ENCODE measurements at places on chromosomes 13 and 19.

DNA sequence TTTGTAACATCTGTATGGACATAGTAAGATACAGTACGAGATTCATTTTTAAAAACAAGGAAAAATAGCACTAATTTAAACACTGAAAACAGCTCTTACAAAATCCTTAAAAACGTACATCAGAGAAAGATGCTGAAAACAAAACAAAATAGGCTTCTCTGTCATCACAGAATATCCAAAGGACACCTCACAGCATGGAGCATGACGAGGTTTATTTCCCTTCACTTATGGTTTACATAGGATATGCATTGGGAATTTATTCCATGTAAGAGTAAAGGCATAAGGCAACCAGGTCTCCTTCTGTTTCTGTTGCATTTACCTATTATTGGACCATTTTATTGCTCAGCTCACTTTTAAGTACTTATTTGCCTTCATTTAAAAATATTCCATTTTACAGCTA lies 3.0 kb downstream of the KCTD12 start:
- H3K27ac ChIP-seq, result no peak overlapping the region
- no peaks in the 10 kb centered on the region for H3K4me1 ChIP-seq
- H3K4me3 ChIP-seq, result no peak overlapping the region

DNA sequence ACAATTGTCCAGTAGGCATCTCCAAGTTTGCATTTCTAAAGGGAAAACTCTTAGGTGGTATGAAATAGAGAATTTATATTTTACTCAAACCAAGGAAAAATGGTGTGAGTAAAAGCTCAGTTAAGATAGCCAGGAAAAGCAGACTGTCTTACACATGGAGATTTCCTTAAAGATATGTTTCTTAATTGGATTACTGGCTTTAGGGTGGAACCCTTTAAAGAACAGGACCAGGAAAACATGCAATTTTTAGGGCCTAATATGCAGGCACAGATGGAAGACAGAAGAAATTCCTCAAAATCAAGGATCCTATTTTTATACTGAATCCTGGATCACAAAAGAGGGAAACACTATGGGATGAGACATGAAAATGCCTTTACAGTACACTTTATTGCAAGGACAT lies 100.3 kb upstream of the PCDH17 start:
- H3K4me3 ChIP-seq, result no peak overlapping the region
- H3K27ac ChIP-seq, result no peak overlapping the region
- no peak for DNase-seq
- H3K36me3 ChIP-seq, result no peaks in the 10 kb centered on the region

- H3K27me3 ChIP-seq, result no peaks in the 10 kb centered on the region
Measured at GRCh38 chr13:30159446-30159839, 147.9 kb downstream of the KATNAL1 start.

DNA sequence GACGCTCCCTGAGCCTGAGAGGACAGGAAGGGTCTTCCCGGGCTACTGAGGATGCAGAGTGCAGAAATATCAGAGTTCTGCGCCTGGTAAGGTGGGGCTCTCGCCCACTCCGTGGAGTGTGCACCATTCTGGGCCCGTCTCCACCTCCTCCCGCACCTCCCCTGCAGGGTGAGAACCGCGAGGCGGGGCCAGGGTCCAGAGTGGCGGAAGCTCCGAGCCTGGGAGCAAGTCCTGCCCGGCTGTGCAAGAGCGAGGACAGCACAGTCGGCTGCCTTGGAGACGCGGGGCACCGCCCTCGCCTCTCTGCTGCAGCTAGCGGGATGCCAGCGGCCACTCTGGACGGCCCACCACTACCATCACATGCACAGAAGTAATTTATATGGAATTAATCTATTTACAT lies 2304.4 kb downstream of the PCDH9 start:
- no peaks in the 10 kb centered on the region for H3K27me3 ChIP-seq
- no peak for DNase-seq
- H3K36me3 ChIP-seq, result no peaks in the 10 kb centered on the region

DNA sequence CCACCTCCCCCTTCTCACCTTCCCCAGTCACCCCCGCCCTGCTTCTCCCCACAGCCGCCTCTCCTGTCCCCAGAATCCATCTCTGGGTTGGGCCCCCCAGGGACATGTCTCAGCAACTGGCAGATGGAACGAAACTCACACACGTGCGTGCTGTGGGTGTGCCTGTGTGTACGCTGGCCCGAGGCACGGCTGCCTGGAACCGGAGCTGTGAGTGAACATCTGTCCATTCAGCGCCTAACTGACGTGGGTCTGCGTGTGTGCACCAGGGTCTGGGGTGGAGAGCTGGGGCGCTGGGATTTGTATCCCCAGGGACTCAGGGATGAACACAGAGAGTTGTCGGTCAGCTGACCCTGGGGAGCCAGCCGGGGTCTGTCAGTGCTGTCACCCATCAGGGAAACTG lies 752 bp upstream of the HAS1 start:
- DNase-seq, result no peak
- H3K27me3 ChIP-seq, result peaks cover 11% of the 10 kb centered on the region
- H3K4me3 ChIP-seq, result no peak overlapping the region
- H3K36me3 ChIP-seq, result no peaks in the 10 kb centered on the region

GRCh38 chr13:43227721-43228120 lies 204.3 kb downstream of the DNAJC15 start:
- H3K27me3 ChIP-seq, result no peaks in the 10 kb centered on the region
- H3K27ac ChIP-seq, result no peak overlapping the region
- no peak overlapping the region for H3K4me3 ChIP-seq
- H3K4me1 ChIP-seq, result no peaks in the 10 kb centered on the region
- H3K36me3 ChIP-seq, result no peaks in the 10 kb centered on the region
- DNase-seq, result no peak

GRCh38 chr13:106033659-106034058 lies 501.8 kb downstream of the EFNB2 start:
- no peaks in the 10 kb centered on the region for H3K27me3 ChIP-seq
- H3K36me3 ChIP-seq, result no peaks in the 10 kb centered on the region
- H3K4me3 ChIP-seq, result no peak overlapping the region
- DNase-seq, result no peak
- no peaks in the 10 kb centered on the region for H3K4me1 ChIP-seq

- H3K4me3 ChIP-seq, result no peak overlapping the region
- peaks cover 2% of the 10 kb centered on the region for H3K4me1 ChIP-seq
- no peaks in the 10 kb centered on the region for H3K36me3 ChIP-seq
- no peaks in the 10 kb centered on the region for H3K27me3 ChIP-seq
Measured at GRCh38 chr19:37959665-37960114, 52.7 kb downstream of the SIPA1L3 start.

DNA sequence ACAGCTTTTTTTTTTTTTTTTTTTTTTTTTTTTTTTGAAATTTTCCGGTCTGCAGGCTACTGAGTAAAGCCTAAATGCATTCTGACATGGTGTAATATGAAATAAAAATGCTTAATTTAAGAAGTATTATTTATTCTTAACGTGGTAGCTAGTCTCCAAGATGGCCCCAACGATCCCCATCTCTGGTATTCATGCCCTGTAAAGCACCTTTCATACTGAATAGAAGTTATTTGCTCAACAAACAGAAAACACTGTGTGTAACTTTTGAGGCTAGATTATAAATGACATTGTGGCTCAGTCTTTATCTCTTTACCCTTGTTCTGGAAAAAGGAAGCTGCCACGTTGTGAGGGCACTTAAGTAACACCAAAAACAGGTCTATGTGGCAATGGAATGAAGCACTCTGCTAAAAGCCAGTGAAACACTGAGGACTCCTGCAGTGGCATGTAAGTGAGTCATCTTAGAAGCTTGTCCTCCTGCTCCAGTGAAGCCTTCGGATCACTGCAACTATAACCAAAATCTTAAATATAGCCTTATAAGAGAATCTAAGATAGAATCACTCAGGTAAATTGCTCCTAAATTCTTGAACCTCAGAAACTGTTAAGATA lies 128.7 kb downstream of the UGGT2 start:
- H3K27ac ChIP-seq, result no peak overlapping the region
- no peaks in the 10 kb centered on the region for H3K36me3 ChIP-seq
- H3K27me3 ChIP-seq, result no peaks in the 10 kb centered on the region

GRCh38 chr13:97298816-97299215 lies 76.7 kb downstream of the MBNL2 start:
- DNase-seq, result no peak
- H3K4me1 ChIP-seq, result no peaks in the 10 kb centered on the region
- H3K36me3 ChIP-seq, result no peaks in the 10 kb centered on the region

- no peak overlapping the region for H3K4me3 ChIP-seq
- no peaks in the 10 kb centered on the region for H3K27me3 ChIP-seq
- no peaks in the 10 kb centered on the region for H3K36me3 ChIP-seq
- no peak for DNase-seq
- no peaks in the 10 kb centered on the region for H3K4me1 ChIP-seq
Measured at GRCh38 chr13:76012091-76012721, 376.1 kb downstream of the LMO7 start.

DNA sequence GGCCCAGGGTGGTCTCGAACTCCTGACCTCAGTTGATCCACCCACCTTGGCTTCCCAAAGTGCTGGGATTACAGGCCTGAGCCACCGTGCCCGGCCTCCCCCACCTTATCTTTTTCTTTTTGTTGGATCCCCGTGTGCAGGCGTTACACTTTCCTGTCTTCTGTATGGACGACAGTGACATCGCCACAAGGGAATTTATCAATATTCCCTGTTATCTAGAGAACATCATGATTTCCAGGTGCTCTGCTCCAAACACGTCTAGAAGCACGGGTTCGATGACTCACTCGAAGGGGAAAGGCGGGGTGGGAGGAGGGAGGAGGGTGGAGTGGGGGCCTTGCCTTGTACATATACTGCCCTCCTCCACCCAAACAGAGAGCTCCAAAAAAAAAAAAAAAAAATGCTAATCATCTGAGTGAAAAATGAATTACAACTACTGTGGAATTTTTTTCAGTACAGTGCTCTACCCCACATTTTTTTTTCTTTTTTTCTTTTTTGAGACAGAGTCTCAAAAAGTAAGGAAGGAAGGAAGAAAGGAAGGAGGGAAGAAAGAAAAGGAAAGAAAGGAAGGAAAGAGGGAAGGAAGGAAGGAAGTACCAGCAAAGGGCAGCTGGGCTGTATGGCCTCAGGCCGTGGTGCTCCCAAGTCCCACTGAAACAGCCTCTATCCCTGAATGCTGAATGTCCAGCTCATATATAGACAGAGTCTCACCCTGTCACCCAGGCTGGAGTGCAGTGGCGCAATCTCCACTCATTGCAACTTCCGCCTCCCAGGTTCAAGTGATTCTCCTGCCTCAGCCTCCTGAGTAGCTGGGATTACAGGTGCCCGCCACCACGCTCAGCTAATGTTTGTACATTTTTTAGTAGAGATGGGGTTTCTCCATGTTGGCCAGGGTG lies 36.8 kb downstream of the INSR start:
- H3K4me3 ChIP-seq, result no peak overlapping the region
- H3K27ac ChIP-seq, result no peak overlapping the region
- DNase-seq, result no peak

- H3K36me3 ChIP-seq, result no peaks in the 10 kb centered on the region
- H3K27me3 ChIP-seq, result no peaks in the 10 kb centered on the region
- H3K4me1 ChIP-seq, result no peaks in the 10 kb centered on the region
- H3K4me3 ChIP-seq, result no peak overlapping the region
Measured at GRCh38 chr19:56983804-56984203, 136.0 kb upstream of the USP29 start.

DNA sequence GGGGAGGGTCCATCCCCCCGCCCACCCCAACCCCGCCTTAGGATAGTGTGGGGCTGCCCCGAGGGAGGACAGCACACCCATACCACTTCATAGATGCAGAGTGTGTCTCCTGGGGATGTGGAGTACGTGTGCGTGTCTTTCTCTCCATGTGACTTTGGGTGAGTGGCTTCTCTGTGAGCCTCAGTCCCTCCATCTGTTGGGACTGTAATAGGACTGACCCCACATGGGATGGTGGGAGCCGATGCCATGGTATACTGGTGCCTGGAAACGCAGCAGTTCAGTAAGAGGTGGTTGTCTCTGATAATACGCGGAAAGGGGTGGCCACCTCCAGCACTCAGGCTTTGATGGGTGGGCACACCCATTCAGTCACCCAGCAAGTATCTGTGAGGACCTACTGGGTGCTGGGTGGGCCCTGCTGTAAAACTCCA lies 816 bp upstream of the PRKD2 start:
- peak overlapping the region; percentile 76 for H3K4me3 ChIP-seq
- H3K4me1 ChIP-seq, result peaks cover 15% of the 10 kb centered on the region
- no peak overlapping the region for H3K27ac ChIP-seq
- no peaks in the 10 kb centered on the region for H3K27me3 ChIP-seq

- H3K27me3 ChIP-seq, result no peaks in the 10 kb centered on the region
- no peaks in the 10 kb centered on the region for H3K36me3 ChIP-seq
- H3K4me3 ChIP-seq, result no peak overlapping the region
- H3K4me1 ChIP-seq, result no peaks in the 10 kb centered on the region
- no peak overlapping the region for H3K27ac ChIP-seq
- no peak for DNase-seq
Measured at GRCh38 chr19:49327878-49328544, 3.0 kb upstream of the SLC6A16 start.

GRCh38 chr13:39577838-39578491 lies 25.0 kb downstream of the LHFPL6 start:
- no peak overlapping the region for H3K27ac ChIP-seq
- no peaks in the 10 kb centered on the region for H3K27me3 ChIP-seq
- no peak overlapping the region for H3K4me3 ChIP-seq
- H3K4me1 ChIP-seq, result peaks cover 6% of the 10 kb centered on the region
- H3K36me3 ChIP-seq, result no peaks in the 10 kb centered on the region

GRCh38 chr13:91817250-91817649 lies 418.8 kb downstream of the GPC5 start:
- no peak overlapping the region for H3K27ac ChIP-seq
- no peaks in the 10 kb centered on the region for H3K27me3 ChIP-seq
- no peak for DNase-seq
- no peaks in the 10 kb centered on the region for H3K4me1 ChIP-seq
- H3K36me3 ChIP-seq, result no peaks in the 10 kb centered on the region

DNA sequence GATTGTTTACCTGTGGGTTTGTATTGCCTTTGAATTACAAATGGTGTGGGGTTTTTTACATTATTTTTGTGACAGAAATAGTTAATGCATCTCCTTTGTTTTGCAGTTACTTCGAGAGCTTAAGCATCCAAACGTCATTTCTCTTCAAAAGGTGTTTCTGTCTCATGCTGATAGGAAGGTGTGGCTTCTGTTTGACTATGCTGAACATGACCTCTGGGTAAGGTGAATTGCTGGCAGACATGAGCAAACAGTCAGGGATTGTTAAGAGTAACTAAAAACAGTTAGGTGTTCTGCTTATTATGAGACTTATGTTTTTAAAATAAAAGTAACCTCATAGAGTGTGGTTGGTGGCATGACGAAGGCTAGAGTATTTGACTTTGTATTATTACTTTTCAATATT lies 95.0 kb downstream of the CDK8 start:
- no peaks in the 10 kb centered on the region for H3K27me3 ChIP-seq
- no peak overlapping the region for H3K4me3 ChIP-seq
- no peak overlapping the region for H3K27ac ChIP-seq
- H3K4me1 ChIP-seq, result no peaks in the 10 kb centered on the region
- DNase-seq, result no peak
- no peaks in the 10 kb centered on the region for H3K36me3 ChIP-seq

GRCh38 chr13:37306778-37307544 lies 201.5 kb upstream of the CSNK1A1L start:
- no peak overlapping the region for H3K4me3 ChIP-seq
- no peak for DNase-seq
- H3K4me1 ChIP-seq, result no peaks in the 10 kb centered on the region
- no peaks in the 10 kb centered on the region for H3K36me3 ChIP-seq

DNA sequence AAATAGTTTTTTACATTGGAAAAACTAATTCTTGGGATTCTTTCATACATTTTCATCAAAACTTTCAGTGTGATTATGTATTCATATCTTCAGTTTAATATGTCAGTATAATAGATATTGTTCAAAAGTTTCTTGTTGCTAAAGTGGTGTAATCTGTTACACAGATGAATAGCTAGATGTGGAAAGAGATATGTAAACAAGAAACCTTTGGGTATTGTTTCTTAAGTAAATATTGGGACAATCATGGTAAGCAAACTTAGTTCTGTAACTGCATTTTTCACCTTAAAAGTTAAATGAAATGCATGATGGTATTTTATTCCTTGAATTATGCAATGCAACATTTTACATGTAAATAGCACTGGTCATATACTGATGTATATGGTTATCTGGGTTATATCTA lies 12.2 kb downstream of the ABHD13 start:
- H3K4me3 ChIP-seq, result no peak overlapping the region
- H3K4me1 ChIP-seq, result no peaks in the 10 kb centered on the region
- no peak overlapping the region for H3K27ac ChIP-seq

Data from H1 (cell line).